ENCODE measurements at places on chromosomes 12 and 14. TPM values are rescaled to one million over a fixed set of nuclear protein-coding genes. Genes with fewer than 3 reads are reported as not detected.

Gene SIX1
- not detected for total RNA-seq

Gene KRT74
- 0.39 TPM for total RNA-seq

Gene OR6C75
- total RNA-seq, result not detected

Gene ACSS3
- 0.13 TPM for total RNA-seq

Gene C12orf54
- not detected for total RNA-seq

Gene KRT2
- 2.6 TPM for total RNA-seq

Gene IKZF4
- total RNA-seq, result 6.1 TPM

Gene ZNF385A
- total RNA-seq, result 1.2 TPM

Gene CBLN3
- total RNA-seq, result 13.5 TPM

Gene CIROP
- total RNA-seq, result not detected
